Eye (tissue), 1 donor: ENCODE measurements at places on chromosomes 7 and 10.

- DNase-seq: no peak
Measured at GRCh38 chr7:46544396-46545008, 623.4 kb upstream of the IGFBP3 start.

DNA sequence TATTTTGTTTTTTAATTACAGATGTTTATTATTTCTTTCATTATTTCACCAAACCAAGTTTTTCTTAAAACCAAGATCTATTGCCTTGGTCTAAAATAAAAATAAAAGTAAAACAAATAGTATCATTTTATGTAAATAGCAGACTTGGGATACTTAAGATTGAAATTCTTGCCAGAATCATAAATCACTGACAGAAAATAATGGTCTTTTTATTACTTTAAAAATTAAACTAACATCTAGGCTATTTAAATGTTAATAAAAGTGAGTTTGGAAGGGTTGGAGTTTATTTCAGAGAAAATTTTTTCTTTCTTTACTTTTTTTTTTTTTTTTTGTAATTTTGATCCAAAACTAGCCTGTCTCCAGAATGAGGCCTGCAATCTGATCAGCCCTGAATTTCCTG, 568.0 kb upstream of the IGFBP3 start:
- no peak for DNase-seq

DNA sequence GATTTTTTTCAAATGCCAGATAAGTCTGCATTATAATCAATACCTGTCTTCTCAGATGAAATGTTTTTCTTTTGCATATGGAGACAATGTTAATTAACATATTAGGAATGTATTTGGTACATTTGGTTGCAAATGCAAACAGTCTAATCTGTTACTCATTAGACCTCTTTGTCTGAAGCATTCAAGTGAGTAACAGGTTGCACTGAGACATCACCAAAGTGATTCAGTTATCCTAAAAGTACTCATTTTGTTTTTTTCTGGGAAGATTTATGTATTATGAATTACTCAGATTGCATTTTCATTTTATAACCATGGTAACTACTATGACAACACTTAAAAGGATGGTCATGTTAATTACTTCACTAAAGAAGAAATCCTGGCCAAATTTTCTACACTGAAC, 513.6 kb downstream of the HTR7 start:
- DNase-seq: no peak

GRCh38 chr7:108226816-108227299, 96.7 kb upstream of the LAMB4 start:
- no peak for DNase-seq

GRCh38 chr10:7529638-7530037, 118.8 kb upstream of the SFMBT2 start:
- DNase-seq: peak; percentile 68
